Cardiac atrium fibroblast (primary cell): ENCODE measurements at places on chromosomes 3 and 15. TPM values are rescaled to one million over a fixed set of nuclear protein-coding genes. Genes with fewer than 3 reads are reported as not detected.

Gene CACNA2D2
- not detected in 2 replicates for total RNA-seq

Gene PCOLCE2
- 38.1 and 44.8 TPM in 2 replicates for total RNA-seq

Gene PCLAF
- 16.2 and 17.1 TPM in 2 replicates for total RNA-seq

Gene TIMP4
- total RNA-seq = 15.1 and 17.1 TPM in 2 replicates

Gene PLAAT1
- not detected in 2 replicates for total RNA-seq

Gene HRG
- not detected in 2 replicates for total RNA-seq
